ENCODE measurements at places on chromosomes 1 and 21.

DNA sequence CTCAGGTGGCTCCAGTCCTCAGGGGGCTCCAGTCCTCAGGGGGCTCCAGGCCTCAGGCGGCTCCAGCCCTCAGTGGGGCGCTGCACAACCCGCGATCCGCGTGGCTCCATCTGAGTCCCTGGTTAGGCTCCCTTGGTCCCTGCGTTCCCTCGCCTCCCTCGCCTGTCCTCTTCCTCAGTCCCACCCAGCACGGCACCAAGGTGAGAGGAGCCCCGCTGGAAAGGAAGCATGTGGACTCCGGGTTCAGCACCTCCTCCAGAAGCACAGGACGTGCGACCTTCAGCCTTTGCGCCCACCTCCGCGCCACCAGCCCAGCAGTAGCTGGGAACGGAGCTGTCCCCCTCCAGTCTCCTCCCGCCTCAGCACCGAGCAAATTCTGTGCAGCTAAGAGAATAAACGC, 8.1 kb upstream of the OR2M5 start:
- DNase-seq: no peak

DNA sequence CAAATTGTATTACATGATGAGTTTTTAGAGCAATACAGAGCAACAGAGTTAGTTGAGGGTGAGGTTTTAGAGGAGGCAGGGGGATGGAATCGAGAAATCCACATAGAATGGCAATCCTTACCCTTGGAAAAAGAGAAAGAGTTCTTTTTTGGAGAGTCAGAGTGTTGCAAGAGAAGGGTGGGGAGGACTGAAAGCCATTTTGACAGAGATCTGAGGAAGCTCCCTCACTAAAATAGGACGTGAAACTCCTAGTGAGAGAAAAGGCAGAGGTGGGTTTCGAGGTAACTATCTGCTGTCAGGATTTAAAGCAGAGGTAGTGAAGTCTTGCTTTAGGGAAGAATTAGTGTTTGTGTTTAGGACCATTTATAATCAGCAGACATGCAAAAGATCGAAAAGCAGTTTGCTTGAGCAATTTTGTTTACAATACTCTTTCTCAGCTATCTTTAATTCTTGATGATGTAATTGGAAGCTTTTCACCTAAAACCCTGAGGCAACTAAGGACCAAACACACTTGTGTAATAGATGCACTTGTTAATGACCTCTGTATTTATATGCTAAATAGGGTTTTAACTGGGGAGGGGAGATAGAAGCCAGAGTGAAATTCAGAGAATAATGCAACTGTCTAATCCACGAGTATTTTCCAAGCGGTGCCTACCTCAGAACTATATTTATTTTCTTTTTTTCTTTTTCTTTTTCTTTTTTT, 20.0 kb downstream of the ADAMTS5 start:
- DNase-seq: no peak

DNA sequence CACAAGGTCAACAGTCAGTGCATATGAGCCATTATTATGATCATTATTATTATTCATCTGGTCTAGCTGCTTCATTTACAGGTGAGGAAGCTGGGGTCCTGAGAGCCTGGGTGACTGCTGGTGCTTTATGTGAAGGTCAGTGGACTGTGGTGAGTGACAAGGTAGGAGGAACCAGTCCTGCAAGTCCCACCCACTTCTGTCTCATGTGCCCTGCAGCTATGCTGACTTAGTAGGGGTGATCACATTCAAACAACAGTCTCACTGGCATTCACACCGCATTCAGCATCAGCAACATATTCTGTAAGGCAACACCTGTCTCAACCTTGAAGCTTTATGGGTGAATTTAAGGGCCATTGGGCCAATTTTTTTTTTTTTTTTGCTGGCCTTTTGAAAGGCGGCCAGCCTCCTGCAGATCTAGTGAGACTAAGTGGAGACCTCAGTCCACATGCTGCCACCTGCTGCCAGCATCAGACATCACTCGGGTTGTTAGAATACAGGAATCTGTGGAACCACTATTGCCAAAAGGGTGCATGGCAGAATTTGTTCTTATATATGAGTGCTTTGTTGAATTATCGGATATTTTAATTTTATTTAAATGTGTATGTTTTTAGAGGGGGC, 59.9 kb upstream of the CACNA1E start:
- DNase-seq: no peak

GRCh38 chr1:112399456-112399855, 3.4 kb downstream of the CTTNBP2NL start:
- DNase-seq: no peak
